ENCODE measurements at places on chromosomes 6 and 20. TPM values are rescaled to one million over a fixed set of nuclear protein-coding genes. Genes with fewer than 3 reads are reported as not detected.

DNA sequence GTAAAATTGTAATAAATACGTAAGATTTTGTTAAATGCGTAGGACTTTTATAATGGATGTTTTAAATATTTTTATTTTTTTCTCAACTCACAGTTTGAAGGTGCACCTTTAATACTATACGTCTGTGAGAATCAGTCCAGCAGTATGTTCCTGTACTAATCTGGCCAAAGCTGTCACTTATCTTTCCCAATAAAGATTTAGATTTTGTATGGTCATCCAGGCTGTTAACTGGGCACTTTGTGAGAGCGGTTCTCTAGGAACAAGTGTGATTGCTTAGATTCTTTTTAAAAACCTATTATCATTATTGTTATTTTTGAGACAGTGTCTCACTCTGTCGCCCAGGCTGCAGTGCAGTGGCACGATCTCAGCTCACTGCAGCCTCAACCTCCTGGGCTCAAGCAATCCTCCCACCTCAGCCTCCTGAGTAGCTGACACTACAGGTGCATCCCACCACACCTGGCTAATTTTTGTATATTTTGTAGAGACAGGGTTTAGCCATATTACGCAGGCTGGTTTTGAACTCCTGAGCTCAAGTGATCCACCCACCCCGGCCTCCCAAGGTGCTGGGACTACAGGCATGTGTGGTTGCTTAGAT, 1.7 kb downstream of the DCBLD1 start:
- no peak for DNase-seq

DNA sequence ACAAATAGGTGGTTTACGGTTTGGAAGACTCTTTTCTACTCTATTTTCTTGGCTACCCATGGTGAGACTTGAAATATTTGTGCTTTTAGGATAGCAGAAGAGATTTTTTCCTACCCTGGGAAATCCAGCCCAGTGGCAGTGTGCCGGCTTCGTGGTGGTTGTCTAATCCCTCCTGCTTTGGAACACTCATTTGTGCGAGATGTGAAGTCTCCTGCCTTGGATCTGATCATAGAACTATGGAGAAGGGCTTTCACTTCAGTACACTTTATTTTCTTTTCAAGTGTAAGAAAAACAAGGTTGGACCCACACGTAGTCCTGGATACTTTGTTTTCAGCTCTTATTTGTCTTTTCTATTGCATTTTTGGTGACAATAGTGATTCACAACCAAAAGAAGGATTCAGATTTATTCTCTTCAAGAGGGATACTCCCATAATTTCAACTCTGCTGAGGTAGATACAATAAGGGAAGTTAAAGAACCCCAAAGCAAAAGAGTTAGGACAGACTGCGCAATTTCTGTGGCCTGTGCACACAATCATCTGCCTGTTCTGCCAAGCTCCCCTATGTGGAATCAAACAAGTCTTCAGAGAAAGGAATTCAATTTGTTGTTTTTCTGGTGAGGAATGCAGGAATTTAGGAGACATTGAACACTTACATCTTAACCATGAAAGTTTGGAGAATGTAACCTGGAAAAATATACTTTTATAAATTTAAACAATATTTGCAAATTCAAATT, 413.2 kb downstream of the GJA1 start:
- no peak for DNase-seq

GRCh38 chr6:28281288-28282064, at the start of gene PGBD1:
Gene PGBD1, plus strand, starts transcription at chr6:28281572. Its CDS starts 2,242 bp downstream, at chr6:28283814.
- peak; percentile 89 for DNase-seq

- no peak for DNase-seq
Measured at GRCh38 chr6:15405129-15406068, 159.5 kb downstream of the JARID2 start.

- DNase-seq = no peak
Measured at GRCh38 chr6:39797751-39798150, 5.6 kb downstream of the DAAM2 start.

- DNase-seq = no peak
Measured at GRCh38 chr6:56911847-56912246, 43.1 kb upstream of the BEND6 start.

DNA sequence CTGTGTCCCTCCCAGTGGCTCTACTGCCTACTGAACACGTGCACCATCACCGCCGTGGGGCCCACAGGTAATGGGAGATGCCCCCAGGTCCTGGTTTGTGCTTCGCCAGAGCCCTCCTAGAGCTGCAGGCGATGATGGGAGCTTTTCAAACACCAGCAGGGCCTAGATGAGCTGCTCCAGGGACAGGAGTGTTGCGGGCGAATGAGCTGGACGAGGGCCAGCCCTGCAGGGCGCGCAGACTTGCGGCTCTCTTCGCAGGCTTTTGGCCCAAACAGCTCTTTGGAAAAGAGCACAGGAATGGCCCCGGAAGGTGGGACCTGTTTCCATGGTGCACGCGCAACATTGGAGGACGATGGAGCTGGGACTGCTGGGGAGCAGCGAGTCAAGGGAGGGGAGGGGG, 409.3 kb upstream of the SULF2 start:
- DNase-seq = no peak

DNA sequence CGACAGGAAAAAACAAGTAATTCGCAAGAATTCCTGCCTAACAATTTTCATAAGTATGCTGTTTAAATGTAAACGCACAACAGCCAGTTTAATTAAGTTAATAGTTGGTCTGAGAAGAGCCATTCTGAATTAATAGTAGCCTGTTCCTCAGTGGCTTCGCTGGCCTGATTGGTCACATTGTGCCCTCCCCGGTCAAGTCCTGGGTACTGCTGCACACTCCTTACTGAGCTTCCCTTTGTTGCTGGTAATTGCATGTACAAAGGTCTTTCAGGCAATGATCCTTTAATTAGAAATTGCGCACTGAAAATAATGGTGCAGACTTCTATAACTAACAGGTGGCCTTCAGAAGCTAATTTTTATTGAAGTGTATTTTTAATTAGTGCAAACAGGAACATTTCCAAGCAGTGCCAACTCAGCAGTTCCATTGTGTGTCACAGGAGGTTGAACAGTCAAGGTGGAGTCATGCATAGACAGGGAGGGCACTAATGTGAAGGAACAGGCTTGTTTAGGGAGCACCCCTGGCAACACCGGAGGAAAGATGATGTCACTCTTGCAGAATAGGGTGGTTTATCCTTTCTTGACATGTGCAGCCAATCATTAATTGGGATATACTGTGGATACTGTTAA, 92.6 kb upstream of the SLC22A23 start:
- no peak for DNase-seq

- no peak for DNase-seq
Measured at GRCh38 chr20:17765584-17765983, 65.8 kb downstream of the BANF2 start.

DNA sequence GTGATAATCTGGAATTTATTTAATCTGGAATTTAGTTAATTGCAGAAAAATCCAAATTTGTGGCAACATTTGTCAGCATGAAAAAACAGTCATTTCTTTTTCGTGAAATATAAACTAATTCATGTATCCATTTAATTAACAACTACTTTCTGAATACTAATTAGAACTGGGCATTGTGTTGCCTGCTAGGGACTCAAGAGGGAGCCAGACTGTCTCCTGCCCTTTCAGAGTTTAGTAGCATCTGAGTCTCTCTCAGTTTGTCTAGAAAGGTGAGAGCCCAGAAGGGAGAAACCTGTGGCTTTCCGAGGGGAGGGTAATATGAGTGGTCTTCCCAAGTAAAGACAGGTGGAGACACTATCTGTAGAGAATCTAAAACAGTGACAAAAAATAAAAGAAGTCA, 210.9 kb upstream of the HDDC2 start:
- DNase-seq = no peak

DNA sequence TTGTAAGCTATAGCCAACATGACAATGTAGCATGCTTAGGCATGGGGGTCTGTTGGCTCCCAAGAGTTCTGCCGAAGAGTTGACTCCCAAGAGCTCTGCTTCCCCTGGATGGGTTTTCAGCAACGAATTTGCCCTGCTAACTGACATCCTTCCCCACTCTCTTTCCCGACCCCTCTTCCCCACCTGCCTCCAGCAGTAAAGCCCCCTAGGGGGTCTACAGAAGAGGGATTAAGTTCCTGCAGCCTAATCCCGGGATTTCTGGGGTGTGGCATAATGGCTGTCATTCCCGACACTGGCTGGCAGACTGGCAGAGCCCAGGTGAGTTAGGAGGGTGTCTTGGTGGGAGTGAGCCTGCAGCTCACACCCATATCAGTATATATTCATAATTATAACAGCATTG, 121.0 kb upstream of the ZNF184 start:
- DNase-seq = no peak

DNA sequence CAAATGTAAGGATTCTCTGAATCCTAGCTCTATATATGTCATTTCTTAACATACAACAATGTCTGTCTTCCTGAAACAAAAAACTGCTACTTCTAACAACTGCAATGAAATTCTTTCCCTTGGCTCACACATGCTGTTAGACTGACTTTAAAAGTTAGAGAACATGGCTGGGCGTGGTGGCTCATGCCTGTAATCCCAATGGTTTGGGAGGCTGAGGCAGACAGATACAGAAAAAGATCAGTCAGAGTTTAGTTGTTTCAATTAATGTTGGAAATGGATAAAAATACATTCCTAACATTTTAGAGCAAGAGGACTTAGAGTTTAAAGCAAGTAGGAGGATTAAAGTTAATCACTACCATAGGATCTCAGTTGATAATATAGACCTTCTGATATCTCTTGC, 28.7 kb upstream of the KIAA1586 start:
- DNase-seq = no peak

The ZBTB22 gene
- 26.2 TPM for total RNA-seq

The FAM83C gene
- not detected for total RNA-seq

The TCP11 gene
- not detected for total RNA-seq

The SPTLC3 gene
- total RNA-seq = 35.3 TPM

The DNAH8 gene
- 0.17 TPM for total RNA-seq

The BTNL2 gene
- not detected for total RNA-seq

The MUCL3 gene
- total RNA-seq = 4.6 TPM

The APMAP gene
- 73.5 TPM for total RNA-seq

The OR2H2 gene
- total RNA-seq = not detected

The CDK5RAP1 gene
- total RNA-seq = 26.6 TPM

The DDR1 gene
- 102 TPM for total RNA-seq
